ENCODE measurements at places on chromosomes 6 and 20.

DNA sequence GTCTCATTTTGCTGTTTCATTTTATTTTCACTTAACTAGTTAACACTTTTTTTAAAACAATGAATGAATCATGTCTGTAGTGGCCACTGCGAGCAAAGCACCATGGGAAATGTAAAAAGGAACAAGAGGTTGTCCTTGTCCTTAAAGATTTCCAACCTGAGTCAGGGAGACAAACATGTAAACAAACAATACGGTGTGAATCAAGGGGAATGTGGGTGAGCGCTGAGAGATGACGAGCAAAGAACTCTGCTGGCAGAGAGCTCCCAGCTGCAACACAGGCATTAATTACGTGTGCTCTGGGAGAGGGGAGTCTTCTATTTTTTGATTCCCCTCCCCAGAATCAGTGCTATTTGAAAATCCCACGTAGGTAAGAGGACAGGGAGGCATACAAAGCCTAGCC lies 84.3 kb downstream of the ATXN1 start:
- DNase-seq: no peak

DNA sequence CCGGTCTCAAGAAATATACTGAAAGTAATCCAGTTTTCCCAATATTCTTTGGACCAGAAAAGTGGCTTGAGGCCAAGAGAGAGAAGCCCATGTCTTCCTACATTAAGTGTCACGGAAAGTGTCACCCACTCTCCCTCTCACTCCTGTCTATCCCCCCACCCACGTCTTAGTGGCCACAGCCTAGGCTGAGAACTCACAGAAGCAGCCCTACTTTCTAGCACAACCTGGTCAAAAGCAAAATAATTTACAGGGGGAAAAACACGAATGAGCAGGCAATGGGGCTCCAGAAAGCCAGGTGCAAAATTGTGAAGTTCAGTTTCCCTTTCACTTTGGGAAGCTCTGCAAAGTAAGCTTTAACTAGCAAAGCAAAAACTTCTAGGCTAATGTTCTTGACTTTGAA lies 118.0 kb downstream of the OPRM1 start:
- DNase-seq: no peak

DNA sequence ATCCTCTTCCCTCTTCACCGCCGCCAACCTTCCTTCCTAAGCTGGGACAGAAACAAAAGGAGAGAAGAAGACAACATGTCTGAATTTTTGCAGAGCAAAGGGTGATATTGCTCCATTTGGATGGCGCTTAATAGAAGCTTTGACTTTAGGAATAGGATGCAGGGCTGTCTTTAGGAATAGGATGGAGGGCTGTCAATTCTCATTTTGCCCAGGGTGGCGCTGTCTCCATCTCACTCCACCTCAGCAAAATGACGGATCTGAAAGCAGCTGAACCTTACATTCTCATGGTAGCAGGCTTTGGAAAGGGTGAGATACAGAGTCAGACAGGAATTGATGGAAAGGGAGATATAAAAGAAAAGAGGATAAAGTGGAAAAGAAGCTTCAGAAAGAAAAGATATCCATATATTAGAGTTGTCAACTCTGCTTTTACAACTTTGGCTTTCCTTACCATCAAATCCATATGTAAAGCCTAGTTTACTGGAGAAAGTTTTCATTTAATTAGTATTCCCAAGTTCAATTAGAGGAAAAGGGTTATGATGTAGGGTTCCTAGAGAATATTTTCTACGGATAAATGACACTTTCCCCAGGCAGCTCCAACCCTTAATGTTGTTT lies 2.4 kb downstream of the MTCL3 start:
- DNase-seq: no peak

DNA sequence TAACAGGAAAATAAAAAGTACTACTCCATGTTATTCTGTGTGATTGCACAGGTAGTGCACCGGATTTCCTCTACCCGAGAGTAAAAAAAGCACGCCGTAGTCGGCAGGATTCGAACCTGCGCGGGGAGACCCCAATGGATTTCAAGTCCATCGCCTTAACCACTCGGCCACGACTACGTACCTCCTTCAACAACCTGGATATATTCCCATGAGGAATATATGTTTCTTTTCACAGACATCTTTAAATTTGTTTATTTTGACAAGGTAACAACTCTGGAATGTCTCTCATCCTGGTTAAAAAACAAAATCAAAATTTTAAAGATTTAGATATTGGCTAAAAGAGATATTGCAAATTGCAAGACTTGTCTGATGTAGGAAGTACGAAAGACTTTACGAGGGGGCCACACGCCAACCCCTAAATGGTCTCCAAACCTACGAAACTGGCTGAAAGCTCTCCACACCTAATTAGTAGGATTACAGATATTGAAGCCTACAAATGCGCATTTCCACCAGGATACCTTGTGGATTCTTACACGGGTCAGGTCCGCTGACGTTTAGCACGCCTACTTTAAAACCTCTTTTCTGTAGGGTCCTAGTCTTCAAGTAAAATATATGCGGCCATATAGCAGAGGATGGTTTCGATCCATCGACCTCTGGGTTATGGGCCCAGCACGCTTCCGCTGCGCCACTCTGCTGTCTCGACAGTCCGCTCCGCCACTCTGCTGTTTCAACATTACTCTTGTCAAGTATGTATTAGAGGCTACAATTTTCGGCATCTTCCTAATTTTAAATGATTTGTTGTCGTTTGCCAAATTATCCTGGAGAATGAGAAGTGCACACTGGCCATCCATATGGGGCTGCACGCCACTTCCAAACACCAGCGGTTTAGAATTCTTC lies 52.2 kb upstream of the BTN3A2 start:
- DNase-seq: peak; percentile 86

- DNase-seq: peak; percentile 68
Observed at GRCh38 chr20:18001131-18001921, 32.5 kb downstream of the MGME1 start.

DNA sequence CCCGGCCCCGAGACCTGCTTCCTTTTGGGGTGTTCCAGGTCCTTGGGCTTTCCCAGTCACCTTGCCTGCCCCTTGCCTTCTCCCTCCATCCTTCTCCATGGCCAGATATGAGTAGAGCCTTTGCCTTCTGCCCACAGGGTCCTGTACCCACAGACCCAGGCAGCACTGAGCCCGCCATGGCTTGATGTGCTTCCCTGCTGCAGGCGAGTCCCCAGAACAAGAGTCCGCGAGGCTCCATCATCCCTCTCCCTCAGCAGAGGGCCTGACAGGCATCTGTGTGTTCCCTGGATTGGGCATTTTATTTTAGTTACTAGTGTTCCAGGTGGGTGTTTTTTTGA lies 21.9 kb downstream of the PYGB start:
- DNase-seq: peak; percentile 23

DNA sequence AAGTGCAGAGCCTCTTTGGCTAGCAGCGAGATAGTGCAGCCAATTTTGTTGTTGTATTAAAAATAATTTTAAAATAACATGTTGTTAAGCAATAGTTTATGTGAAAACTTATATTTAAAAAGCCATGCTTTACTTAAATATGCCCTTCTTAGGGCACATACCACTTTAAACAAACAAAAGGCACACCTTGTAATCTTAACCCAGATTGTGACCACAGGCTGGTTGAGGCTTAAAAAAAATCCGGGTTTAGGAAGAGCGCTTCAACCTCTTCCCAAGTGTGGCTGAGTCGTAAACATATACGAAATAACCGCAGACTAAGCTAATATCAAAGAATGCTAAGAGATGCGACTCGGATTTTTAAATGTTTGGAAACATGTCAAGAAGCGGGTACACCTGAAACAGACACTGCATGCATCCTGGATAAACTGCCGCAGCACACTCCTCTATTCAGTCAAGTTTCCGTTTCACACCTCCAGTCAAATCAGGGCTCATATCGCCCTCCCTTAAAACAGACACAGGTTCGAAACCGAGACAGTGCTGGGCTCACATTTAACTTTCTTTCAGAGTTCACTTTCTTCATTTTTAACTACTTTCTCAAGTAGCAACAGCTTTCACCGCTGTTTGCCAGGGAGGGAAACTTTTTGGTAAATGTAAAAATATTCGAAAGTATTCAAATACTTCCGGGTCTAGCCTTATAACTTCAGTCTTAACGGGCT lies 1.5 kb downstream of the DEK start:
- DNase-seq: no peak

- DNase-seq: no peak
Observed at GRCh38 chr6:163955096-163955495, 540.6 kb downstream of the QKI start.

- no peak for DNase-seq
Observed at GRCh38 chr6:104995989-104996617, 39.2 kb downstream of the LIN28B start.

DNA sequence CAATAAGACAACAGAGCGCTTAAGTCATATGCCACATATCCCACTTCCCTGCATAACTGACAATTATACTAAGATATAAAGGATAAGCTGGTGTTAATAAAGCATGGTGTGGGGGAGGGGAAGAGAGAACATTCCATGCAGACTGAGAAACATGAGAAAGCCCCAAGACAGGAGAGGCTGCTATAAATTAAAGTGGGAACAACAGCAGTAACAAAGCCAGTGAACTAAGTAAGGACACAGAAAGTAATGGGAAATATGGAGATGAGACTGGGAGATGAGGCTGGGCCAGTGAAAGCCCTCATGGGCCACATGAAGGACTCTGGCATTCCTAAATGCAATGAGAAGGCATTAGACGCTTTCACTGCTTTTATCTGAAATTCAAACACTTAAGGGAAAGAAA lies 41.3 kb downstream of the SESN1 start:
- DNase-seq: no peak

GRCh38 chr6:125552819-125553218 lies 196.6 kb upstream of the HEY2 start:
- no peak for DNase-seq

GRCh38 chr6:84278321-84278998 lies 51.0 kb upstream of the CEP162 start:
- no peak for DNase-seq

DNA sequence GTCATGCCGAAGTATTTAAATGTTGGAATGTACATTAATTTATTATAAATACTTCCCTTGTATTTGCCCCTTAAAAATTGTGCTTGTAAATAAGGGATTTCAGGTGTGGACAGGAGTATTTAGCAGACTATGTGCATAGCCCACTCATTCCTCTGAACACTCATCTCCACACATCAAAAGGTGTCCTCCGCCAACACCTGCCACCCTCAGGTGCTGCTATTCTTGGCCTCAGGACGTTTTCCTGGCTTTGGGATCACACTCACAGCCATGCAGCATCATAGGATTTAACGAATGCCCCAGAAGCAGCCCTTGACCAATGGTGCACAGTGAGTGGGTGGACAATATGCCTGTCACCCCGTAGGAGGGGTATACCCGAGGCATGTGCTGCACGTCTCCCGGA lies 230.9 kb downstream of the ZNF217 start:
- DNase-seq: no peak

- DNase-seq: no peak
Observed at GRCh38 chr6:16168121-16168520, 39.2 kb downstream of the MYLIP start.

- DNase-seq: no peak
Observed at GRCh38 chr6:13654496-13654895, 39.4 kb downstream of the NOL7 start.

DNA sequence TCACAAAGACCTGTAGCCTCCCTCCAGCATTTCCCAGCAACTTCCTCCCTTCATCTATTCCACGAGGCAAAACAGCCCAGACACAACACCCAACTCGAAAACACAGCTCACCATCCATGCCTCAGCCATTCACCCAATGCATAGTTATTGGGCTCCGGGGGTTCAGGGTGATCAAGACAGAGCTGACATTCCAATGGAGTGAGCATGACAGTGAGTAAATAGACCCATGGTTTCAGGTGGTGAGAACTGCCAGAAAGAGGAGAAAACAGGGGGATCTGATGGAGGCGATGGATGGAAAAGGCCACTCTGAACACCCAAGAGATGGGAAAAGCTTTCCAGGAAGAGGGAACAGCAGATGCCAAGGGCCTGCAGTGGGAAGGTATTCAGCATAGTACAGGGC lies 5.9 kb downstream of the CASS4 start:
- DNase-seq: no peak

- no peak for DNase-seq
Observed at GRCh38 chr6:56677559-56677958, 34.9 kb upstream of the DST start.

GRCh38 chr20:63686492-63687321 lies 9.7 kb upstream of the TNFRSF6B start:
- DNase-seq: peak; percentile 65

GRCh38 chr6:123564361-123564760 lies 72.4 kb downstream of the TRDN start:
- DNase-seq: no peak

DNA sequence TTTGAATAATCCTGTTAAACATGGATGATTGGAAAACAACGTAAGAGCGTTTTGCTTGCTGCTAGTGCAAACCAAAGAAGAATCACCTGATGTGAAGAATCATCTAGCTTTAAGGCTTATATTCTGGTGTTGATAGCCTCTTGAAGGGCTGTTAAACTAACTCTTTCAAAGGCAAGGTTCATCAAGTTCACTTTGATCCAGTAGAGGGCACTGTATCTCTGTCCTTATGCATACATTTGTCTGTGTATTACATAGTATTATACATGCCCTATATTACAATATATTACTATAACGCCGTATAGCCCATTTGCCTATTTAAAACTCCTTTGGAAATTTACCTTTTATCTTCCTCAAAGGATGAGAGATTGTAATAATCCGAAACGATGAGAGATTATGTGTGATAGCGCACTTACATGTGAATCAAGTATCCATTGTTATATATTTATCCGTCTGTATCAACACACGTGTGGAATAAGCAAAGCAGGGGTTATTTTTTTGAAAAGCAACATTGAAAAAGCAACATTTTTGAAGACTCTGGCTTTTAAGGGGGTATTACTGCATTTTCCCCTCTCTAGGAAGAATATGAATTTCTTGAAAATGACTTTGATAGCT lies 50.8 kb upstream of the NRN1 start:
- DNase-seq: no peak

- DNase-seq: no peak
Observed at GRCh38 chr20:43955062-43955749, 40.6 kb downstream of the TOX2 start.

DNA sequence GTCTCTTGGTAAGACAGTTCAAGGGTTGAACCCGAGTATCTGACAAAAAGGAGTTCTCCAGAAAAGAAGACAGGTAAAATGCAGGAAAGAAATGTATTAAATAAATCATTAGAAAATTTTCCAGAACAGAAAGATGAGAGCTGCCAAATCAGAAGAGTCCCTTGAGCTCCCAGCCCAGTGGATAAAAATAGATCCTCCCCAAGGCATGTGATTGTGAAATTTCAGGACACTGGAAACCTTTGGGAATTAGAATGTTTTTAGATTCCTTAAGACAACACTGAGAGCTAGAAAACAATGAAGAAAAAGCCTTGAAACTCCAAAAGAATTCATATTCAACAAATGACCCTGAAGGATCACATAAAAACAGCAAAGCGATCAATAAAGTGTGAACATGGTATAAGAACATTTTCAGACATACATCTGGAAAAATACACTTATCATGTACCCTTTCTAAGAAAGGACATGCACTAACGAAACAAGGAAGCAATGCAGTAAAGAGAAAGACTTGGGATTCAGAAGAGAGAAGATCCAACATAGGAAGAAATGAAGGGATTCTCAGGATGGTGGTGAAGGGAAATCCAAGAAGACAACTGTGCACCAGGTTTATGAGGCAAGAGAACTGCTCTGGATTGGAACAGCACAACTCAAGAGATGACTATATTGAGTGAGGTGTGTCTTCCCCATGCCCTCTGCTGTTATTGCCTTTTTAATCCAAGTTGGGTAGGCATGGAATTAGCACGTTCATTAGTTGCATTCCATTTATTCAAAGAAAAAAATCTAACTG lies 390.4 kb downstream of the SYNE1 start:
- no peak for DNase-seq

- DNase-seq: no peak
Observed at GRCh38 chr6:111628142-111628850, 22.6 kb upstream of the TRAF3IP2 start.
